Kidney epithelial cell (primary cell): ENCODE measurements at places on chromosomes 13 and 19.

DNA sequence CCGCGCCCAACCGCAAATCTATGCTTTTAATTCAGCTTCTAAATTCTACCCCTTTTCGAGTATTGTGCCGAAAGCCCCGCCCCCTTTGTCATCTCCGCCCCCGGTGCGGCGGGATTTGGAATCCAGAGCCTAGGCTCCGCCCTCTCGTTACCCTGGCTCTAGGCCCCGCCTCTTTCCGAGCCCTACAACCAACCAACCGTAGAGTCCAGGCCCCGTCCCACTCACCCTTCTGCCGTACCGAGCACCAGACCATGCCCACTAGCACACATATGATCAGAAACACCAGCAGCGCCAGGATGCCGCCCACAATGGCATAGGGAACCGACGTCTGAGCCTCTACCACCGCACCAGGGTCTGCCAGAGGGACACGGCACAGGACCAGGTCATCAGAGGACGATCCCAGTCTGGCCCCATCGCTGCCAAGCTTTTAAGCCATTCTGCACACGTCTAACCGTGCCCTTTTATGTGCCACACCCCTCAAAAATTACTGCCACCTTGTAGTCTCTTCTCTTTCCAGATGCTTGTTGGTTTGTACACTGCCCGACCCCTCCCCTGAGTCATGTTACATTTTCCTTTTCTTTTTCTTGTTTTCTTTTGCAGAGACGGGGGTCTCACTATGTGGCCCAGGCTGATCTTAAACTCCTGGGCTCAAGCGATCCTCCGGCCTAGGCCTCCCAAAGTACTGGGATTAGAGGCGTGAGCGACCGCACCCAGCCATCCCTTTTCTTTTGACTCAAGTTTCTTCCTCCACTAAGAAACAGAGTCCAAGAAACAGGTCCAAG is 4.7 kb upstream of the ZNF428 start:
- DNase-seq: no peak

- no peak for DNase-seq
Measured at GRCh38 chr13:99406799-99407201, 94.5 kb upstream of the TM9SF2 start.

- DNase-seq: no peak
Measured at GRCh38 chr13:111518161-111518792, 197.8 kb downstream of the TEX29 start.

DNA sequence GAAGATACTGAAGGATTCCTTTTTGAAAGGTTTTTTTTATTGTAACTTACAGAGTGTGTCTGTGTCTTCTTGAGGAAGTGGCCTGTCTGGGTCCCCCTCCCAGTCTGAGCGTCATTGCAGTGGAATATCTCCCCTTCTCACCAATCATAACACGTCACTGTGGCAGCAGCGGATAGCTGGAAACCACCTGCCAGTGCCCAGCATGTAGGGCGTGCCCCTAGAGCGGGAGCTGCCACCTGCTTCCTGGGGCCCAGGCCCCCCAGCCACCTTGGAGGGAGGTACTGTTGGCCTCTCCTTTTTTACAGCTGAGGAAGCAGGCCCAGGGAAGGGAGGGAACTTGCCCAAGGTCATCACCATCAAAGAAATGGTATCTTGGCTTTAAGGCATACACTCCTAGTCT is 4.6 kb upstream of the DNM2 start:
- DNase-seq: no peak

- no peak for DNase-seq
Measured at GRCh38 chr13:90792335-90792734, 555.2 kb upstream of the MIR17HG start.

DNA sequence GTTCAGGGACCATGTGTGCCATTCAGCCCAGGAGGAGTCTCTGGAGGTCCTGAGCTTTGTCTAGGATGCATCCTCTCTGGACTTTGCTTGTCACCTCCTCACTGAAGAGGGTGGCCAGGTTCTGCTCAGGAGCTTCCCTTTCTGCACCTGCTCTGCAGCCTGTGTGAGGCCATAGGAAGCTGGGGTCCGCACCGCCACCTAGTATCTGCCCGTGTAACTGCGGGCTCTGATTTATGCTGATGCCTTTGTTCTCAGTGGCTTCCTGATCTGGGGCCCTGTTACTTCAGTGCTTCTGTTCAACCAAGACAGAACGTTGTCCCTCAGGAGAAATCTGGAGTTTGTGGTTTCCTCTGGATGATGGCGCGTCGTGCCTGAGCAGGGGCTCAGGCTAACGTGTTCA is 15.5 kb downstream of the ZNF610 start:
- DNase-seq: no peak

DNA sequence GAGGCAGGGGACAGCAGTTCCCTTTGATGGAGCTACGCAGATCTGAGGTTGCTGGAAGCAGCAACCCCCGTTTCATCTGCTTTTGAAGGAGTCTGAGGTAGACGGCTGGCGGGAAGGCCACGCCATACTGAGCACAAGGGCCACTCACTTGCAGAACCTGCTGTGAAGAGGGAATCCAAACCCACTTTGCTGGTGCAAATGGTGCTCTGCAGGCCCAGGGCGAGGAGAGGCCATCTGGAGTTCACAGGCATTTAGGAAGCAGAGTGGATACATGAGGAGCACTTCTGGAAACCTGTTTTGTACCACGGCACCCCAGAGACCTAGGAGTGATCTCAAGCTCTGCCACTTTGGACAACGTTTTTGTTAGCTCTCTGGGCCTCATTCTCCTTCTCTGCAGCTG is 227.8 kb downstream of the UQCRFS1 start:
- DNase-seq: no peak

DNA sequence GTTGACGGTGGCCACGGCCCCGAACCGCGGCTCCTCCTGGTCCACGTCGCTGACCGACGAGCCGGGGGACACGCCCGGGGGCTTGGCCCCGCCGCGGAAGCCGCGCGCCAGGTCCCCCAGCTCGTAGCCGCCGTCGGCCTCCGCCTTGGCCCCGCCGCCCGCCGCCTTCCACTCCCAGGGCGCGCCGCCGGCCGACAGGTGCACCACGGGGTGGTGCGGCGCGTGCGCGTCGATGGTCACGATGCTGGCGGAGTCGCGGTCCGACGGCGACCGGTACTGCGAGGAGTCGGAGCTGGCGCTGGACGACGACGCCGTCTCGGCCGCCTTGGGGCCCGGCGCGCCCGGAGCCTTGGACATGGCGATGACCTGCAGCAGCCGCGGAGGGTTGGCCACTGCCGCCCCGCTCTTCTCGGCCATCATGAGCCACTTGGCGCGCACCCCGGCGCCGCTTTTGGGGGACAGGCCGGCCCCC is 9.0 kb downstream of the PLPPR3 start:
- no peak for DNase-seq

- no peak for DNase-seq
Measured at GRCh38 chr19:49224879-49225278, 67.3 kb downstream of the TRPM4 start.

DNA sequence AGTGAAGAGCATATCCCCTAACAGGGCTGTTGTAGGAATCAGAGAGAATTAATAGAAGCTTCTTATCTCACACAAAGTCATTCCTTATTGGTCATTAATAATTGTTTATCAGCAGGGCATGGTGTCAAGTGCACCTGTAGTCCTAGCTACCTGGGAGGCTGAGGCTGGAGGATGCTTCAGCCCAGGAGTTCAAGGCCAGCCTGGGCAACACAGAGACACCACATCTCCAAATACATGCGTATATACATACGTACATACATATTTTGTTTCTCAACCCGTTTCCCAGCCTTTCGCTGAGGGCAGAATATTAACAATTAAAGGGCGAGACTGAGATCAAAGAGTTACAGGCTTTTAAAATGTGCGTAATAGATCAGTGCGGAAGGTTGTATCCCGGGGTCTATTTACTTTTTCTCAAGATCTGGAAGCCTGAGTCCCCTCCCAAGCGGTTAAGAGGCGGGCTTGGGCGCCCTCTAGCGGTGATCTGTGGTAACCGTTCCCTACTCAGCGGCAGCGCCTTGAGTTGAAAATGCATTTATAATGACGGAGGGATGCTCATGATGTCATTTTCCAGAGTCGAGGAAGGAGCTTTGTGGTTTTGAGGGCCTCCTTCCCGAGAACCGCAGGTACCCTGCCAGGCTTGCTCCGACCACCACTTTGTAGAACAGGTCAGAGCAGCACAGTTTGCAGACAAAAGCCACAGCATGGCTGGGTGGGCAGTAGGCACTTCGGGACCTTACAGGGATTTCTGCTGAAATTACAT is 169.6 kb upstream of the GPR12 start:
- no peak for DNase-seq

GRCh38 chr13:68173111-68173510 is 943.0 kb upstream of the PCDH9 start:
- no peak for DNase-seq

DNA sequence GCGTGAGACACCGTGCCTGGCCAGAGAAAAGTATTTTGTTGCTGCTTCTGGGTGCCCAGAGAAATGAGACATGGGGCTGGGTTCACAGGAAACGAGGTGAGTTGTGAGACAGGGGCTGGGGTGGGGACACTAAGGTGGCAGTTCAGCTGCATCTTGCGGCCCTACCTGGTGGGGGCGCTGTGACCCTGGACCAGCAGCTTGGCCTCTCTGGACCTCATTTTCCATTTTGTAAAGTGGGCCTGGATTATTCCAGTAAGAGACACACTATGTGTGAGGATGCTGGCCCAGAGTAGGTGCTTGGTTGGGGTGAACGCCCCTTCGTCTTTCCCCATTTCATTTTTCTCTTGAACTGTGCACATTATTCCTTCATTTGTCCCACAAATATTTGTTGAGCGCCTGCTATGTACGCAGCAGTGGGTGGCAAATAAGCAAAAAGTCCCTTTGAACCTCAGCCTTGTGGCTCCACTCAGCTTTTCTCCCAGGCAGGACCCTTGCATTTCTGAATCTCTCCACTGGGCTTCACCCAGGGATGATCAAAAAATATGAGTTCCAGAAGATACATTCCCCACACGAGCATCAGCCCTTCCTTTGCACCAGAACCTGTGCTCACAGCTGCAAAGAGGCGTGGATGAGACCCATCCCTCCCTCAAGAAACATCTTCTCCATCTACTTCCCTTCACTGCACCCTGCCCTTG is 26.6 kb upstream of the OR10H1 start:
- DNase-seq: no peak

DNA sequence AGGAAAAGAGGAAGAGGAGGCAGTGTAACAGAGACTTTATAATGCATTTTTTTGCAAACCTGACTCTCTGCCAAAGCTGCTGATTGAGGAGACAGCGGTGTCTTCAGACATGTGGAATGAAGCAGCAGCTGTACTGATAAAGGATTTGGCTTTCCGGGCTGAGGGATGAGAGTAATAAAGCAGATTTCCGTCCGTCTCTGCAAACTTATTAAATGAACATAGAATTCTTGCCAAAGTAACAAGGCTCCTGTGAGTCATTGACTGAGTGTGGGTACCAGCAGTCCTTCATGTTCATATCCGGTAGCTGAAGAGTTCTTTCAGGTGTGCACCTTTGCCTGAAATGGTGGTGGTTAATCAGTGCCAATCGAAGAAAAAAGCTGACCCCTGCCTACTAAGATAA is 112.6 kb downstream of the LIG4 start:
- DNase-seq: no peak

- DNase-seq: no peak
Measured at GRCh38 chr19:50969413-50969760, at the start of gene KLK6. TSS of gene KLK6 (minus strand) at chr19:50969591. CDS start at chr19:50968104, 1,487 bp downstream.
